Esophagus muscularis mucosa (tissue), 4 donors: ENCODE measurements at places on chromosomes 5 and 9. TPM values are rescaled to one million over a fixed set of nuclear protein-coding genes. Genes with fewer than 3 reads are reported as not detected.

BNIP1 gene
- 7.4 TPM for total RNA-seq

SPINK6 gene
- not detected for total RNA-seq

IFNA5 gene
- not detected for total RNA-seq

SHOC1 gene
- under 0.01 TPM for total RNA-seq

LCN6 gene
- 12.5 TPM for total RNA-seq

SLC25A48 gene
- total RNA-seq = not detected

TXNDC8 gene
- total RNA-seq = not detected

RASEF gene
- total RNA-seq = under 0.01 TPM

GLIPR2 gene
- total RNA-seq = 52.7 TPM

DNA sequence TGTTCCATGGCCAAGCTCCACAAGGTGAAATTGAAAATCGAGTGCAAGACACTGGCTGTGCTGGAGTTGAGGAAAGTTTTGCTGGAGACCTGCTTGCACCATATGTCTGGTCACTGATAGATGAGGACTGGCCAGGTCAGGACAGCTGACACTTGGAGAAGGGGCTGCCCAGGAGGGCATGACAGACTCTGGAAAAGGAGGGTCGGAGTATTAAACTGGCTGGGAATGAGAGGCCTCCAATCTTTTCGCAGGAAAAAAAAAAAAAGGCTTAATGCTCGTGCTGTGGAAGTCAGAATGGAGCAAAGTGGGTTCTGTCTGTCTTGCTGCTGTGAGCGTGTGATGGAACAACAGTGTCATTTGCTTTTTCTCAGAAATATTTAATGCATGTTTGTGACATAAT is 5.5 kb downstream of the TENT4A start:
- H3K27me3 ChIP-seq = no peaks in the 10 kb centered on the region
- H3K4me3 ChIP-seq = no peak overlapping the region
- H3K4me1 ChIP-seq = peaks cover 91% of the 10 kb centered on the region
- H3K36me3 ChIP-seq = no peaks in the 10 kb centered on the region
- no peak overlapping the region for H3K27ac ChIP-seq
- DNase-seq = peak; percentile 74

DNA sequence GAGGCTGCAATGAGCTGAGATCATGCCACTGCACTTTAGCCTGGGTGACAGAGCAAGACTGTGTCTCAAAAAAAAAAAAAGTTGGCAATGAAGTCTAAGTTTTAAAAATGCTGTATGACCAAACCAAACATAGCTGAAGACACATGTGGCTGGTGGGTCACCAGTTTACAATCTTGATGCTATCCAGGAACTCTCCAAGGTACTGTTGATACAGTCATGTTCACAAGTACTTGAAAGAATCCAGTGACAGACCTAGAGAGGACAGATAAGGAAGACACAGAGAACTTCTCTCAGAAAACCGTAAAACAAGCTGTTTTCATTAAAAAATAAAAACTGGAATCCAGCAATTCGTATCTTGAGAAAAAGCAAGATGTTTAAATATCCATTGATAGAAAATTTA is 95.7 kb downstream of the ACTBL2 start:
- no peak for DNase-seq
- peaks cover 8% of the 10 kb centered on the region for H3K4me1 ChIP-seq
- H3K27ac ChIP-seq = no peak overlapping the region
- no peaks in the 10 kb centered on the region for H3K27me3 ChIP-seq

- no peak overlapping the region for H3K27ac ChIP-seq
- H3K36me3 ChIP-seq = no peaks in the 10 kb centered on the region
- H3K4me1 ChIP-seq = no peaks in the 10 kb centered on the region
- no peak for DNase-seq
Measured at GRCh38 chr5:7251132-7251531, 144.8 kb upstream of the ADCY2 start.

DNA sequence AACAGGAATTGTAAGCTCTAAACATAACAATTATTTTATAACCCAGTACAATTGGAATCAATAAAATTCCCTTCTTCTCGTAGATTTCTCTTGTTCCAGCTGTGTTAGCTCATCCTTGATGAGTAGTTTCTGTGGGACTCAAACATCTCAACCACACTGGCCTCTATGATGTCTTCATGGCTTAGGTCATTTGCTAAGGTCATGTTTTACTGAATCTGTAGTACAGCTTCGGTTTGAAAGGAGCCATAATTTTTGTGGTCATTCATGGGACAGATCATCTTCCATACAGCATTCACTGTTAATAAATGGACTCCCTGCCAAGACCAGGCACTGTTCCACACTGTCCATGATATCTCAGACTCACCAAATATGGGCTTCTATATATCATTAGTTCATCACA is 369.0 kb upstream of the RFX3 start:
- no peak for DNase-seq
- H3K27me3 ChIP-seq = no peaks in the 10 kb centered on the region
- no peaks in the 10 kb centered on the region for H3K36me3 ChIP-seq
- H3K27ac ChIP-seq = no peak overlapping the region
- H3K4me3 ChIP-seq = no peak overlapping the region

DNA sequence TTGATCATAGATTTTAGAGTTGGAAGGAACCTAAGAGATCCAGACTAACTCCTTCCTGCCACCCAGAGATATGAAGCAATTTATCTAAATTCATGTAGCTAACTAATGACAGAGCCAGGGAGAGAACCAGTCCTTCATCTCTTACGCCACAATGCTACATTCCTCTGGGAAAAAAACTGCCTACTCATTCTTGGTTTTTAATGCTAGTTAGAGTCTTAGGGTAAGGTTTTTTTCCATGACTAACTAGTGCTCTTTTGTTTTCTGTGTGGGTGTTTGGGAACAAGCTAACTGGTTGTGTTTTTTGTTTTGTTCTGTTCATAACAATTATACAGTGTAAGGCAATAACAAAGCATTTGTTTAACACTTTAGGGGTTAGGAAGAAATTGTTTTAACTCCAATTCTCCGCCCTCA is 52.4 kb downstream of the SLC44A1 start:
- peaks cover 25% of the 10 kb centered on the region for H3K4me1 ChIP-seq
- no peak for DNase-seq
- H3K27me3 ChIP-seq = no peaks in the 10 kb centered on the region
- H3K36me3 ChIP-seq = no peaks in the 10 kb centered on the region
- peak overlapping the region; percentile 40 for H3K27ac ChIP-seq

GRCh38 chr5:13878357-13878756 is 66.1 kb downstream of the DNAH5 start:
- no peaks in the 10 kb centered on the region for H3K27me3 ChIP-seq
- H3K4me3 ChIP-seq = no peak overlapping the region
- DNase-seq = no peak
- no peak overlapping the region for H3K27ac ChIP-seq
- H3K36me3 ChIP-seq = no peaks in the 10 kb centered on the region

GRCh38 chr9:13020146-13021040 is 245.6 kb downstream of the LURAP1L start:
- H3K27ac ChIP-seq = no peak overlapping the region
- H3K4me1 ChIP-seq = no peaks in the 10 kb centered on the region
- no peak for DNase-seq
- no peak overlapping the region for H3K4me3 ChIP-seq

GRCh38 chr5:170470808-170471404 is 32.9 kb upstream of the KCNIP1 start:
- H3K36me3 ChIP-seq = no peaks in the 10 kb centered on the region
- H3K27me3 ChIP-seq = peaks cover 8% of the 10 kb centered on the region
- no peak for DNase-seq
- H3K27ac ChIP-seq = no peak overlapping the region
- H3K4me3 ChIP-seq = no peak overlapping the region

- no peaks in the 10 kb centered on the region for H3K36me3 ChIP-seq
- no peak overlapping the region for H3K27ac ChIP-seq
- no peaks in the 10 kb centered on the region for H3K27me3 ChIP-seq
- no peak for DNase-seq
- no peak overlapping the region for H3K4me3 ChIP-seq
Measured at GRCh38 chr5:62483556-62483955, 71.0 kb downstream of the IPO11 start.

DNA sequence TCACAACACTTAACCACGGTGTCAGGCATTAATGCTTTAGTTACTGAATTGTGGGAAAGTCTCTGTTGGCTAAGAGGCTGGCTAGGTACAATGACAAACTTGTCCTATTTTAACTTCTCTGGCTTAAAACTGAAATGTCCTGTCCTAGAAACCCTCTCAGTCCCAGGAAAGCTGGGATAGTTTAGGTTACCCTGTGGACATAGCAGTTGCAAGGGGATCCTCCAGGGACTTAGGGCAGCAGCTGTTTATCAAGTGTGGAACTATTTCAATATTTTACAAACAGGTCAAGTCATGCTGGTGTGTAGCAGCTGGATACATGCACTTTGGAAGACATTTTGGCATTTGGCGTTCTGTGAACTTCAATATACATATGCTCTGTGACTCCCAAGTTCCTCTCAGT is 95.0 kb upstream of the ARRDC3 start:
- no peak overlapping the region for H3K27ac ChIP-seq
- H3K4me3 ChIP-seq = no peak overlapping the region
- no peaks in the 10 kb centered on the region for H3K36me3 ChIP-seq
- H3K27me3 ChIP-seq = no peaks in the 10 kb centered on the region
- no peak for DNase-seq

DNA sequence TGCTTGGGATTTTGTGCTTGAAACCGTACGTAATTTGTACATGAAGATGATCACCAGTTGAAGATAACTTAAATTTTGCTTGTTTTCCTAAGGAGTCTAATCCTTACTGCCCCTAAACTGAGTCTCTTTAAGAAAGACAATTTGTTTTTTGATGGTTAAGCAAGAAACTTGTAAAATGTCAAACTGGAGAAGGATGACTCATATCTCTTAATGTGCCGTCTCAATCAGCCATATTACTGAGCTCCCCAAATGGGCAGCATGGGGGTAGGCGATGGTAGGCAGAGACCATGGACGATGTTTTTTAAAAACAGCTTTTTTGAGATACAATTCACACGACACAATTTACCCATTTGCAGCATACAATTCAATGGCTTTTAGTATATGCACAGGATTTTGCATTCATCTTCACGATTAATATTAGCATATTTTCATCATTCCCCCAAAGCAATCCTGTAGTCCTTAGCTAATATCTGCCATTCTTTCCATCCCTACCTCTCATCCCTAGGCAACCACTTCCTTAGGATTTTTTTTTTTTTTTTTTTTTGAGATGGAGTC is 14.3 kb downstream of the ARHGAP26 start:
- no peaks in the 10 kb centered on the region for H3K36me3 ChIP-seq
- H3K27me3 ChIP-seq = no peaks in the 10 kb centered on the region
- peak overlapping the region; percentile 76 for H3K27ac ChIP-seq
- peaks cover 61% of the 10 kb centered on the region for H3K4me1 ChIP-seq

GRCh38 chr5:64784451-64785025 is 15.8 kb downstream of the CWC27 start:
- no peak overlapping the region for H3K4me3 ChIP-seq
- no peaks in the 10 kb centered on the region for H3K27me3 ChIP-seq
- no peak for DNase-seq

- H3K27me3 ChIP-seq = no peaks in the 10 kb centered on the region
- no peak overlapping the region for H3K27ac ChIP-seq
- no peak for DNase-seq
- H3K4me3 ChIP-seq = no peak overlapping the region
- no peaks in the 10 kb centered on the region for H3K36me3 ChIP-seq
Measured at GRCh38 chr9:37676411-37676830, 25.7 kb downstream of the FRMPD1 start.

DNA sequence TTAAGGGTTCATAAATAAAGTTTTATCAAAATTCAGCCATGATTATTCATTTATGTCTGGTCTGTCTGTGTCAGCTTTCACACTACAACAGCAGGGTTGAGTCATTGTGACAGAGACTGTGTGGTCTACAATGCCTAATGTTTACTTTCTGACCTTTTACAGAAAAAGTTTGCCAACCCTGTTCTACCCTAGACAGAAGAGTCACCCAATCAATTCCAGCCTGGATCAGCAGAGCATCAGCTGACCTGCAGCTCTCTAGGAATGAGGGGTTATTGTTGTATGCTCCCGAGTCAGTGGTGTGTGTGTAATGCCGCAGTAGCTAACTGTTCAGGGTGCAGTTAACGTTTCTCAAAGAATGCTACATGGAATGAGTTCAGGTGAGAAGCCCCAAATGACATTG is 87.3 kb downstream of the HRH2 start:
- H3K27me3 ChIP-seq = no peaks in the 10 kb centered on the region
- no peaks in the 10 kb centered on the region for H3K4me1 ChIP-seq
- DNase-seq = no peak
- H3K4me3 ChIP-seq = no peak overlapping the region
- no peaks in the 10 kb centered on the region for H3K36me3 ChIP-seq
